ENCODE measurements at places on chromosomes 5 and 9. TPM values are rescaled to one million over a fixed set of nuclear protein-coding genes. Genes with fewer than 3 reads are reported as not detected.

GRCh38 chr5:149089796-149090195 is 26.9 kb upstream of the SH3TC2 start:
- no peak for DNase-seq

GRCh38 chr5:112908854-112909253 is 13.2 kb downstream of the REEP5 start:
- no peak for DNase-seq

DNA sequence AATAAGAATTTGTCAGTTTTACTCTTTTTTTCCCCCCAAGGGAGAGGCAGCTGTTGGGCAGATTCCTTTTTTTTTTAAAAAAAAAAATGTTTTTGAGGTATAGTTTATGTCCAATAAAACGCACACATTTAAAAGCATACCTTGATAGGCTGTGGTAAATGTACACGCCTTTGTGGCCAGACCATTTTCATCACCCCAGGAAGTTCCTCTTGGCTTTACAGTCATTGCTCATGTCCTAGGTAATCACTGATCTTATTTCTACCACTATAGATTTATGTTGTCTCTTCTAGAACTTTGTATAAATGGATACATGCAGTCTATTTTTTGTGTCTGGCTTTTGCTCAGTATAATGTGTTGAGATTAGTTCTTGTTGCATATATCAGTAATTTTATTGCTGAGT is 9.8 kb downstream of the SUB1 start:
- no peak for DNase-seq

DNA sequence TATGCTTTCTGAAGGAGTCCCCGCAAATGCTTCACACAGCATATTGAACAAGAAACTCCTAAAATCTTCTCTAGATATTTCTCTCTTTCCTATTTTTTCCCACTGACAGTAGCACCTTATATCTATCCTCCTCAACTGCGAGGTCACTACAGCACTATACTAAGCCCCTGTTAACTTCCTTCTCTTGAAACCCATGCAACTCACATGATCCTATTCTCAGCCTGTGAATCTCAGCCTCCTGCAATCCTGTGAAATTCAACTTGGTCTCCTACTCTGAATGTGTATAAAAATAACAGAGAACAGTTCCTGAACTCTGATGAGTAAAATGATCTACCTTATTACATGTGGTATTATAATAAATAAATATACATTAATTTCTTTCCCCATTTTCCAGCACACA is 6.1 kb upstream of the PLGRKT start:
- DNase-seq, result no peak

The STKLD1 gene
- total RNA-seq, result not detected

The TOR1A gene
- total RNA-seq, result 34.7 TPM

All from esophagus squamous epithelium (tissue), 5 donors.